ENCODE measurements at places on chromosomes 12 and 14. TPM values are rescaled to one million over a fixed set of nuclear protein-coding genes. Genes with fewer than 3 reads are reported as not detected.

Gene HCAR3
- total RNA-seq: 11.4 TPM

Gene KCNMB4
- 1.9 TPM for total RNA-seq

DNA sequence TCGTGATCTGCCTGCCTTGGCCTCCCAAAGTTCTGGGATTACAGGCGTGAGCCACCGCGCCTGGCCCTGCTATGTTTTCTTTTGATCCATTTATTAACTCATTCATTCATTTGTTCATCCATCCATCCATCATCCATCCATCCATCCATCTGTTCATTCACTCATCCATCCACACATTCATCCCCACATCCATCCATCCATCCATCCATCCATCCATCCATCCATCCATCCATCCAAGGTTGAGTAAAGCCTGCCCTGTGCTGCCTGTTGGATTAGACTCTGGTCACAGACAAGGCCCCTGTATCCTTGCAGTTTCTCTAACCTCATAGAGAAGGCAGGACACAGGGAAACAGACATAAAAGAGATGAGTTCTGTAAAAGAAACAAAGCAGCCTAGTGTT, 44.9 kb downstream of the DNAH10 start:
- no peaks in the 10 kb centered on the region for H3K36me3 ChIP-seq
- no peaks in the 10 kb centered on the region for H3K4me1 ChIP-seq
- H3K27ac ChIP-seq: no peak overlapping the region
- DNase-seq: no peak

- H3K27me3 ChIP-seq: no peaks in the 10 kb centered on the region
- no peak overlapping the region for H3K27ac ChIP-seq
- no peaks in the 10 kb centered on the region for H3K4me1 ChIP-seq
Measured at GRCh38 chr12:70555081-70555480, 82.1 kb downstream of the PTPRB start.

DNA sequence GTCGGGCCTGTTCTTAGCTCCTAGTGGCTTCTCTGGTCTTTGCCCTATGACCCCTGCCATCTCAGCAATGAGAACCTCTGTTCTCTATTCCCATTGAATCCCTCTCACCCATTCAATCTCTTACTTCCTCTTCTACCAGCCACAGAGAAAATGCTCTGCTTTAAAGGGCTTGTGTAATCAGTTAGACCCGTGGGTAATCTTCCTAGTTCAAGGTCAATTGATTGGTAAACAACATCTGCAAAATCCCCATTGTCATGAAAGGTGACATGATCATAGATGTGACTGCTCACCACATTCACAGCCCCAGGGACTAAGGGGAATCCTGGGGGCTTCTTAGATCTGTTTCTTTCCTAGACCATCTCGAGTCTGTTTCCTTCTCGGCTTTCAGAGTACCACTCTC, 7.2 kb upstream of the CCDC197 start:
- H3K27me3 ChIP-seq: no peaks in the 10 kb centered on the region
- H3K4me1 ChIP-seq: peaks cover 14% of the 10 kb centered on the region
- H3K36me3 ChIP-seq: no peaks in the 10 kb centered on the region
- DNase-seq: no peak
- no peak overlapping the region for H3K4me3 ChIP-seq

- H3K4me1 ChIP-seq: no peaks in the 10 kb centered on the region
- H3K36me3 ChIP-seq: no peaks in the 10 kb centered on the region
- no peak overlapping the region for H3K27ac ChIP-seq
- H3K27me3 ChIP-seq: no peaks in the 10 kb centered on the region
- DNase-seq: no peak
Measured at GRCh38 chr12:44972746-44973421, 78.0 kb downstream of the DBX2 start.

DNA sequence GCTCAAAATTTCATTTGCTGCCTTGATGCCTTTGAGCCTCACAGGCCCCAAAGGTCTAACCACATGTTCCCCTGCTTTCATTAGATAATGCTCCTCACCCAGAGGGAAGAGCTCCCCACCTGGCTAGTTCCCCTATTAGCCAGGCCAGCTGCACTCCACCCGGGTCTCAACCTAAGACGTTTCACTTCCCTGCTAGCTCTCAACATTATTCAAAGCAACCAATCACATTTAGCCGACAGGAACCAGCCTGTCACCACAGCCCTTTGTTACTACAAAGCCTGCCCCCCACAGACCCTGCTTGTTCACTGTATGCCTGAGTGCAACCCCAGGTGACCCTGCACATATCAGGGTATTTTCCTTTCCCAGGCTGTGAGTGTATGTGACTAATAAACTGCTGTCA, 78.6 kb downstream of the SLC15A5 start:
- H3K27ac ChIP-seq: no peak overlapping the region
- H3K4me1 ChIP-seq: no peaks in the 10 kb centered on the region
- H3K36me3 ChIP-seq: no peaks in the 10 kb centered on the region
- DNase-seq: no peak

- H3K27me3 ChIP-seq: no peaks in the 10 kb centered on the region
- H3K4me1 ChIP-seq: peaks cover 3% of the 10 kb centered on the region
- H3K36me3 ChIP-seq: no peaks in the 10 kb centered on the region
- H3K27ac ChIP-seq: no peak overlapping the region
Measured at GRCh38 chr14:95302667-95303506, 16.8 kb downstream of the CLMN start.
